ENCODE measurements at places on chromosomes 6 and 20.

DNA sequence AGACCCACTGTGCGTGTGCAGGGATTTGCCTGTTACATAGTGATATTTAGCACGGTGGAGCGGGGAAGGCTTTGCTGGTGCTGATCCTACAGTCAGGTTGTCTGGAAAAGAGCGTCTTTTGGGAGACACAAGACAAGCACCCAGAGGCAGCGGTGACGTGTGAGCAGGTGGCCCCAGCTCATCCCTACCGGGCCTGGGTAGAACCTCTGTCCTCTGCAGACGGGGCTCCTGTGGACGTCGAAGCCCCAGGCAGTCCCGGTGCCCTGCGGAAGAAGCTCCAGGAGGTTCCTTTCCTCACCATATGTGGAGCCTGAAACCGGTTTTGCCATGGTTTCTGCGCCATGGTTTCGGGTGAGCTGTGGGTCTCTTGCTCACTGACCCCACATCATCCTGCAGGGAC, 68.9 kb upstream of the AFDN start:
- no peak for DNase-seq

GRCh38 chr6:133070410-133071043, 170.6 kb upstream of the EYA4 start:
- no peak for DNase-seq

DNA sequence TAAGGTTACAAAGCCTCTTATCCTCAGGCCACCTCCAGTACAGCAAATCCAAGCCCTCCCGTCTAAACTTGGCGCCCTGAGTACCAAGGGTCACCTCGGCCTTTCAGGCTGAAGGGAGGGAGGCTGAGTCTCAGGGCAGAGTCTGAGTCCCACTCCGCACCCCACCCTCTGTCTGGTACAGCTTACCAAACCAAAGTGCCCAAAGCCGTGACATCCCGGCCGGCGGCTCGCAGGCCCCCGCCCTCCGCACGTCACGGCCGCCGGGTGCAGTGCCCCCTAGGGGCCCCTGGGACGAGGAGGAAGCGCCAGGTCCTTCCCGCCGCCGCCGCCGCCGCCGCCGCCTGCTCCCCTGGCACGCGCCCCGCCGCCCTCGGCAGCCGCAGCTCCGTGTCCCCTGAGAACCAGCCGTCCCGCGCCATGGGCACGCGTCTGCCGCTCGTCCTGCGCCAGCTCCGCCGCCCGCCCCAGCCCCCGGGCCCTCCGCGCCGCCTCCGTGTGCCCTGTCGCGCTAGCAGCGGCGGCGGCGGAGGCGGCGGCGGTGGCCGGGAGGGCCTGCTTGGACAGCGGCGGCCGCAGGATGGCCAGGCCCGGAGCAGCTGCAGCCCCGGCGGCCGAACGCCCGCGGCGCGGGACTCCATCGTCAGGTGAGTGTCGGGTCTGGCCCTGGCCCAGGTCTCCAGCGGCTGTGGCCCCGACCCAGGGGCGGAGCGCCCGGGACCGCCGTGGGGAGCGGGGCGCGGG, at the start of gene MTHFD1L:
TSS of gene MTHFD1L (plus strand) at position 297 of the 741 bp plus-strand sequence. CDS start at position 418, 121 bp downstream.
- peak; percentile 87 for DNase-seq

DNA sequence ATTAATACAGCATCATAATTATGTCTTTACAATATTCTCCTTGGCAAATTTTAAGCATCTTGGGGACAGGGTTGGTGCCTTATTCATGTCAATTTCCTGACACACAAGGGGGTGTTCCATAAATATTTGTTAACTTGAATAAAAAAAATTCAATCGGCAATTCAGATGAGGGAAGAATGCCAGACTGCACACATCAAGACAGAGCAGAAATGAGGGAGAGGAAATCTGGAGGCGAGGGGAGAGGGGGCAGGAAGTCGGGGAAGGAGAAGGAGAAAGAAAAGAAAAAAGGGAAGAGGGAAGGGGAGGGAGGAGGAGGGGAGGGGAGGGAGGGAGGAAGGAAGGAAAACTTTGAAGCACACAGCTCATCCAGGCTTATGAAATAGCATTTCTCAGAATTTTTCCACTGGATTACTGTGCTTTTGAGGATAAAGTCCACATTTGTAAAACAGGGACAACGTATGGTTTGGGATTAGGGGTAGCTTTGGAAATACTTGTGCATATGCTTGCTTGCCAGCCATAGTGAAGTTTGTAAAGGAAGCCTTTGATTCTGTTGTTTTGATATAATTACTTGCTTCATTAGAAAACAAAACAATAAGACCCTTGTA, 362.1 kb downstream of the SAMD5 start:
- DNase-seq, result no peak

GRCh38 chr6:101722471-101722870, 329.0 kb downstream of the GRIK2 start:
- DNase-seq, result no peak

DNA sequence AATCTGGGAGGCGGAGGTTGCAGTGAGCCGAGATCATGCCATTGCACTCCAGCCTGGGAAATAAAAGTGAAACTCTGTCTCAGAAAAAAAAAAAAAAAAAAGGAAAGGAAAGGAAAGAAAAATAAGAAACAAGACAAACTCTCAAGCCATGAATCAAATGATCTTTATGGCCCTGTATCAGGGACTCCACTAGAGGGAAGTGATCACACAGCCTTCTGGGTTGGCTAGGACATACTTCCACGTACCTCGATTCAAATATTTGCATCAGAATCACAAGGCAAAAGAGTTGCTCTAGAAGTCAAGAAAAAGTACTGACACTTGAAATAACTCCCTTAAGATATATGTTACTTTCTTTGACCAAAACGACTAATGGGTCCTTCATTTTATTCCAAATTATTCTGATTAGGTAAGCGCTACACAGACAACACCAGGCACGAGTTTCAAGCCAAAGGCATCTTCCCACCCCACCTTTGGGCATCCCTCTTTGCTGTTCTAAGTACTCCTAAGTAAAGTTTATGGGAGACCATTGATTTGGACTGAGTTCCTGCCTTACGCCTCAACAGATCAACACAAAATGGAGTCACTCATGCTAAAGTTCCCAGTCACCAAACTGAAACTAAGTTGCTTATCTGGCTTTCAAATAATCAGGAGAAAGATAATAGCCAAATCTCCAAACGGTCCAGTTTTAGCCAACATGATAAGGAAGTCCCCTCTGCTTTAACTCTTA, 77.5 kb upstream of the NT5E start:
- DNase-seq, result no peak

- no peak for DNase-seq
Observed at GRCh38 chr20:61656198-61656597, 404.1 kb downstream of the CDH4 start.

DNA sequence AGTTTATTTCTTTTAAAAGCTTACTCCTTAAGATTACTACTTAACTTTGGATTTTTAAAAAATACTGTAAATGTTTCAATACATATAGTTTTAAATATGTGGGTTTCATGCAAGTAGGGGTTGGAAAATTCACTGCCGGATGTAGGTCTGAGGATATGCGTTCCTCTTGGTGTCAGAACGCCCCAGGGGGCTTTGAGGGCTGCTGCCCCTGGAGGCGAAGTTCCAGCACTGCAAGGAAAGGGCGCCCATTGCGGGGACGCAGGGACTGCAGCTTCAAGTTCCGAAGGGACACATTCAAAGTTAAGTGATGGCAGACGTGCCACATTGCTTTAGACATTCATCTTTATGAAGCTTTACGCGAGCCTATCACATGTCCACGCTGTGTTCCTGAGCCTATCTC, 152.9 kb downstream of the SOD2 start:
- DNase-seq, result no peak

- DNase-seq, result no peak
Observed at GRCh38 chr6:35034411-35035191, 106.5 kb downstream of the TCP11 start.

- DNase-seq, result no peak
Observed at GRCh38 chr6:56640374-56640773, 2.3 kb downstream of the DST start.

DNA sequence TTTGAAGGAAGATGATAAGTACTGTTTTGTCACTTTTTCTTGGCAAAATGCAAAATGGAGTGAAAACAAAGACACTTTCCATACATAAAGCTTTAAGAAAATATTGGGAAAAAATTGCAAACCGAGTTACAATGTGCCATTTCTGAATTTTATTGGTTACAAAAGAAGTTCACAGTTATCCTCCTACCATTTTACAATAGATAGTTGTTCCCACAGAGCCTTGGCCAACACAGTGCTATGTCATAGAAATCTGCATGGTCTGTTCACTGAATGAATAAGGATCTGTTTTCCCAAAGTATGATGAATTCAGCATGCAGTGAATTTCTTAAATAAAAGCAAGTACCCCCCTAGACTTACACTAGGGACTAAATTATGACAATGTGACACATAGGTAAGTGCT, 268.2 kb upstream of the POU3F2 start:
- DNase-seq, result no peak

DNA sequence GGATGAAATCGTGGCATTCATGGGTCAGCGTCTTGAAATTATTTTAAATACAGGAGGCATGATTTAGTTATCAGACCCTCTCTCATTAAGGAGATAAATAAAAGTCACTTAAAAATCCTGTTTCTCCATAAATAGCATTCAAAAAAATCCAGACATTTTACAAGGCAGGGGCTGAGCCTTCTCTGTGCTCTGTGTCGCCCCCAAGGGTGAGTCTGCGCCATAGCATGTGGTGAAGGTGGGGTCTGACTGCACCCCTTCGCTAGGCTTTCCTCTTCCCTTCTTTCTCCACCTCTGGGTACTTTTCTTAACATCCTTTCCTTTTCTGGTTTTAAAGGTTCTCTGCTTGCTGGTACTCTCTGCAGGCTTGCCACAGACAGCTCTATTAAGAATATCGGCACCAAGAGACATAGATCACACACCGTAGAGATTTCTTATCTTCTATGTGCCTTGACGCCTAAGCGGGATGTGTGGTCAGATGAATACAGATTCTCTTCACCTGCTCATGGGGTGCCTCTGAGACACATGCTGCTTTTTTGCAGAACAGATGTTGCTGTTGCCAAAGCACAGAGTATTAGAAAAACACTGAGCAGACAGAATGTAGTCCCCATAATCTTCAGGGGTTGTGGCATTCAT, 20.1 kb upstream of the FAM209A start:
- DNase-seq, result no peak

Measured in spinal cord (tissue), 10 donors.